ENCODE measurements at places on chromosomes 2 and 18. TPM values are rescaled to one million over a fixed set of nuclear protein-coding genes. Genes with fewer than 3 reads are reported as not detected.

The TEX51 gene
- not detected for total RNA-seq

The CNDP1 gene
- not detected for total RNA-seq

The PROKR1 gene
- total RNA-seq: not detected

The DNAJC5G gene
- not detected for total RNA-seq

The FKBP1B gene
- total RNA-seq: 1.3 TPM

The CDK15 gene
- total RNA-seq: not detected

The FN1 gene
- total RNA-seq: not detected

The ERICH2 gene
- total RNA-seq: not detected

DNA sequence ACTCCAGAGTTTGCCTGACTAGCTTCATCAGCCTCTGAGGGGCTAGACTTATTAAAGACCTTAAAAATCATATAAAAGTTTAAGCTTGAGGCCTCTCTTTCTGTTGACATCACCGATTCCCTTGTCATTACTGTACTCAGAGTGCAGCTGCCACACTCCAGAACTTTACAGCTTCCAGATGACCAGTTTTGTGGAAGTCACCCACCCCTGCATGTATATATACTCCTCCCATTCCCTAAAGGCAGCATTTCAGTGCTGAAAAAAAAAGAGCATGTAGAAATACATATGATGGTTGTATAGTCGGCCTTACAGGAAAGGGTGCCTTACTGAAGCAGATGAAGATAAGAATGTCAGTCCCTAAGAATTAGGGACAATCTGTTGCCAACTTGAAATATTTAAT lies 117.3 kb downstream of the FEZ2 start:
- H3K36me3 ChIP-seq: no peaks in the 10 kb centered on the region
- H3K27ac ChIP-seq: no peak overlapping the region
- H3K27me3 ChIP-seq: no peaks in the 10 kb centered on the region

DNA sequence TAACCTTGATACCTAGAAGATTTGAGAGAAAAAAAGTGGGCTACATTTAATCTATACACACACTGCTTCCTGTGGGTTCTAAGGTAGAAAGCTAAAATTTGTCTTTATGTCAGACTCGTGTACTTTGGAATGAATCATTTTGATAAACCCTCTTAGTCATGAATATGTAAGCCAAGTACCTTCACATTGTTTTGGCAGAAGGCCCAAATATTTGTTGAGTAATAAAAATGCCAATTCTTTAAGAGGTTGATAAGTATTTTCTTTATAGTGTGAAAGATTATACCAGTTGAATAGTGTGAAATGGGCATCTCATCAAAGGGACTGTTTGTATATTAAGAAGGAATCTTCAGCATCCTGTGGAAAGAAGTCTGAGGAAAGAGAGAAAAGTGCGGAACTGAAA lies 1464.7 kb upstream of the ZEB2 start:
- no peak overlapping the region for H3K27ac ChIP-seq
- no peak overlapping the region for H3K4me3 ChIP-seq
- H3K36me3 ChIP-seq: no peaks in the 10 kb centered on the region
- H3K4me1 ChIP-seq: no peaks in the 10 kb centered on the region
- H3K27me3 ChIP-seq: no peaks in the 10 kb centered on the region

DNA sequence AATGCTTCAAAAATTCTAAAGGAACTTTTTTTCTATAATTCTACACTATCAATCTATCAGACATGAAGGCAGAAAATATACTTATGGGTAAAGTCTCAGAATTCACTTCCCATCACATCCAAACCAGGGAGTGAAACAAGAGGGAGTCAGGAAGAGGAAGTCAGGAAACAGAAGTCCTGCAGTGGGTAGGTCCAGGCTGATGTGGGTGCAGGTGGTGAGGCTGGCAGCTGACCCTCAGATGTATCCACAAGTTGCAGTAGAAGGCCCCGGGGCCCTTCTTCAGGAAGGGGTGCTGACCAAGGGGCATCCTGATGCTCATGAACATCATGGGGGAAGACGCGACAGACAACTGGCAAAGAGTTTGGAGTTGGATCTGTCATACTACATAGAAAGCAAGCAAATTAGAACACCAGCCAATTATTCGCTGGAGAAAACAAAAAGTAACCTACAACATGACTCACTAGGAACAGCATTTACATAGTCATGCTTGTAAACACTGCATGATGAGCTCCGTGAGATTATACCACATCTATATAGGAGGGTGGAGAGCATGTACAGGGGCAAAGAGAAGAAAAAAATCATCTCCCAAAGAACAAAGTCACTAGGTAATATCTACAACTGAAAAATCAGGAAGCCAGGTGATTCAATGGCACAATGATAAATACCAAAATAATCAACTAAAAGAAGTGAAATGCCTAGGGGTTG lies 4.2 kb downstream of the UXS1 start:
- peaks cover 80% of the 10 kb centered on the region for H3K4me1 ChIP-seq
- H3K4me3 ChIP-seq: no peak overlapping the region
- no peak overlapping the region for H3K27ac ChIP-seq
- no peaks in the 10 kb centered on the region for H3K36me3 ChIP-seq
- no peak for DNase-seq
- no peaks in the 10 kb centered on the region for H3K27me3 ChIP-seq

GRCh38 chr2:179449010-179449409 lies 184.4 kb upstream of the SESTD1 start:
- H3K27me3 ChIP-seq: no peaks in the 10 kb centered on the region
- H3K4me3 ChIP-seq: no peak overlapping the region
- DNase-seq: no peak
- no peak overlapping the region for H3K27ac ChIP-seq
- no peaks in the 10 kb centered on the region for H3K4me1 ChIP-seq

- H3K4me1 ChIP-seq: no peaks in the 10 kb centered on the region
- no peaks in the 10 kb centered on the region for H3K27me3 ChIP-seq
- H3K27ac ChIP-seq: no peak overlapping the region
- no peaks in the 10 kb centered on the region for H3K36me3 ChIP-seq
Observed at GRCh38 chr2:20511130-20511529, 64.3 kb downstream of the RHOB start.

DNA sequence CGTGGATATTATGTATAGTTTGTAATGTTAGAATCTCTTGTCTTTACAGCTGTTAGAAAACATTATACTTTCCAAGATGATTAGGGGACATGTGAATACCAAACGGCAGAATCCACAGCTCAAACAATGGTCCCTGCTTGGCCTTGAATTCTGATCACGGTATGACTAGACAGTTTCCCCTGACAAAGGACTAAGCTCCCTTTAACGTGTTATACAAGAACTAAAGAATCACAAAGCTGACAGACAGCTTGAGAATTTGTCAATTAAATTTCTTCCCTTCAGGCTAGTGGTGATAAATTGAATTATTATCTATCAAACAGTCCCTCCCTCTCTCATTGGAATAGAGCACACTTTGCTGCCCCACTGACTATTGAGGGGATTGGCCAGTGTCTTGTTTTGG lies 359.2 kb upstream of the ID2 start:
- H3K27ac ChIP-seq: no peak overlapping the region
- H3K4me1 ChIP-seq: peaks cover 6% of the 10 kb centered on the region
- H3K4me3 ChIP-seq: no peak overlapping the region

GRCh38 chr2:56369316-56369715 lies 185.5 kb downstream of the CCDC85A start:
- H3K27me3 ChIP-seq: no peaks in the 10 kb centered on the region
- H3K36me3 ChIP-seq: no peaks in the 10 kb centered on the region
- H3K27ac ChIP-seq: no peak overlapping the region
- no peaks in the 10 kb centered on the region for H3K4me1 ChIP-seq

DNA sequence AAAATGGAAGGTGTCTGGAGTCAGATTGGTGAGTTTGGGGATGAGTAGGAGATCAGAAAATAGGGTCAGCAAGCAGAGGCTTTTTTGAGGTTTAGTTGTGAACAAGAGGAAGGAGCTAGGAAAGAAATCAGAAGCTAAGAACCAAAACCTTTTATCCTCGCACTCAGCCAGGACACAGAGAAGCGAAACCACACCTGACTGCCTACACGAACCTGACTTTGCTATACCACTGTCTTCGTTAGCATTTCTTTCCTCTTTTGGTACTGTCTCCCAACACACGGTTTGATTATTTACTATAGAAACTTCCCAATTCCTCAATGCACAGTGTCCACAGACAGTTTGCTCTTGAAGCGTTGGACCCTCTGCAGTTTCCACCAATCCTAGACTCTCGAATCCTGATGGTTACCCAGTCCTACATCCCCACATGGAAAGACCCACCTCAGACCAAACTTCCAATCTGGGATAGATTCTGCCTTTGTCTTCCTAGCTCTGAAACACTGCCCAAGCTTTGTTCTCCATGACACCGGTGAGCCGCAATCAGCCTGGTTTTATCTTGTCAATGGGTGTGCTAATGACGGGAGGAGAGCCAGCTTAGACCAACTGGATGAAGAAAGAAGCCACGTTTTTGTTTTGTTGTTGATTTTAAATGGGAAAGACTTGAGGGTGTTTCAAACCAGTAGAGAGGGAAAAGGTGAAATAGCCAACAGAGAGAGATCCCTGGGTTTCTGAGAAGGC lies 137.4 kb downstream of the CABLES1 start:
- H3K4me1 ChIP-seq: no peaks in the 10 kb centered on the region
- no peak for DNase-seq
- H3K4me3 ChIP-seq: no peak overlapping the region

DNA sequence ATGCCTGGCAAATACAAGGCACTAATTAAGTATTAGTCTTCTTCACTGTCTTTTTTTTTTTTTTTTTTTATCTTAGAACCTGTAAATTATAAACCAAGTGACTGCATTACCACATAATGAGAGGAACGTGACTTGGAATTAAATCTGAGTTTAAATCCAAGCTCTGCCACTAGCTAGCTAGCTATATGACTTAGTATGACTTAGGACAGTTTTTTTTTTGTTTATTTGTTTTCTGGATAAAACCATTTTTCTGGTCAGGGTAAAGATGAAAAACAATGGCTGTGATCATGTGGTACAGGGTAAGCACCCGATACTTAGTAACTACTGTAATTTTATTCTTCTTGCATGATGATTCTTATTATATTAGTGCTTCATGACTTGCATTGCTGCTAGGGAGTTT lies 191.8 kb upstream of the LRRTM1 start:
- no peaks in the 10 kb centered on the region for H3K27me3 ChIP-seq
- no peak overlapping the region for H3K4me3 ChIP-seq
- no peak for DNase-seq
- no peak overlapping the region for H3K27ac ChIP-seq
- no peaks in the 10 kb centered on the region for H3K4me1 ChIP-seq

- H3K27ac ChIP-seq: peak within 1 kb of the TSS; percentile 70
- H3K36me3 ChIP-seq: no peaks in the 10 kb centered on the region
- no peaks in the 10 kb centered on the region for H3K27me3 ChIP-seq
- peaks cover 39% of the 10 kb centered on the region for H3K4me1 ChIP-seq
- DNase-seq: peak; percentile 72
Observed at GRCh38 chr18:47150029-47150823, at the start of gene HDHD2. Gene HDHD2, minus strand, starts transcription at chr18:47150500. Its CDS starts 14,061 bp downstream, at chr18:47136439.

DNA sequence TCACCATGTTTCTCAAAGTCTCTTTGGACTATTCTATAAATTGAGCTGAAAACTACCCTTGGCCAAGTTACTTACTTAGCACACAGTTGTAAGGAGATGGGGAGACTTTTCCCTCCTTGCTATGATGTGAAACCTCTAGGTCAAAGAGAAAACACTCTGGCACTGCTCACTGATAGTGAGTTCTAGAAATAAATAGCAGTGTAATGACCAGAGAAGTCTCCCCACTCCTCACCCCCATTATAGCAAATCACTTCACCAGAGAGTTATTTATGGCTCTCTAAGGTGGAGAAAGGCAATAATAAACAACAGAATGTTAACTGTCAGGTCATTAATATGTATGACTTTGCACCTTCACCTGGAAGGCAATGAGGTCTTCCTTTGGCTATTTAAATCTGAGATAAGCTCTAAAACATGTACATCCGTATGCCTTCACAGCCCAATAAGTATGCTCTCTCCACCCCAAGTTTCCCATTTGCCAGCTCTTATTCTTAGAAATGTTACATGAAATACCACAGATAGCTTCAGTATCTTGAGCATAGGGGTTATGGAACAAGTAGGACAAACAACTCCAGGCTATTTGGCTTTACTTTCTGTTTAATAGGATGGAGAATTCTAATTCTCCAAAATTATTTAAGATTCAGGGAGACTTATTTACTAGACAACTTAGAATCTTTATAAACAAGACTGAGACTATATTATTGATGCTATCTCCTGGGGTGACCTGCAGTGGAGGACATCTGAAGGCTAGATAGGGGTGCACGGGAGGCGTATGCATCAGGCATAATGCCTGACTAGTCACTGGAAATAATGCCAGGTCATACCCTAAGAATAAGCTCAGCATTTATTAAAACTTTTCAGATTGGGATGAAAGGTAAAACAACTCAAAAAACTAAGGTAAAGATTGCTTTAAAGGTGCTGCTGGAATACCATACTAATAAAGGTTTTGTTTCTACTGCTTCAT lies 65.3 kb upstream of the DTNB start:
- no peak overlapping the region for H3K4me3 ChIP-seq
- DNase-seq: no peak
- no peaks in the 10 kb centered on the region for H3K4me1 ChIP-seq
- peaks cover 18% of the 10 kb centered on the region for H3K36me3 ChIP-seq

DNA sequence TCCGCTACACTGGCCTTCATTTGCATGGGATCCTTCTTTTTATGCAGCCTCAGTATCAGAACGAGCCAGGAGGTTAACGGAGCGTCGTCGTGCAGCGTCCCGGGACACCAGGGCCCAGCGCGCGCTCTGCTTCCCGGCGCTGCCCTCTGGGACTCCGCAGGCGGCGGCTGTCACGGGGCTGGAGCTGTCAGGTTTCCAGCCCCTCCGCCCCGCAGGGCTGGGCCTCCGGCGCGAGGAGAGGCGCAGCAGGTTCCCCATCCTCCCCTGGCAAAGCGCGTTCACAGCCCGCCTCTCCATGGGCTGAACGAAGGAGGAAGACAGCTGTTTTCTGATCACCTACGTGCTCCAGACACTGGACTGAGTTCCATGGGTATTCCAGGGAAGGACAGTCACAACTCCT lies 12.5 kb upstream of the PAX8 start:
- H3K27ac ChIP-seq: no peak overlapping the region
- no peak for DNase-seq
- H3K4me1 ChIP-seq: no peaks in the 10 kb centered on the region
- no peaks in the 10 kb centered on the region for H3K27me3 ChIP-seq
- no peak overlapping the region for H3K4me3 ChIP-seq
- H3K36me3 ChIP-seq: no peaks in the 10 kb centered on the region

DNA sequence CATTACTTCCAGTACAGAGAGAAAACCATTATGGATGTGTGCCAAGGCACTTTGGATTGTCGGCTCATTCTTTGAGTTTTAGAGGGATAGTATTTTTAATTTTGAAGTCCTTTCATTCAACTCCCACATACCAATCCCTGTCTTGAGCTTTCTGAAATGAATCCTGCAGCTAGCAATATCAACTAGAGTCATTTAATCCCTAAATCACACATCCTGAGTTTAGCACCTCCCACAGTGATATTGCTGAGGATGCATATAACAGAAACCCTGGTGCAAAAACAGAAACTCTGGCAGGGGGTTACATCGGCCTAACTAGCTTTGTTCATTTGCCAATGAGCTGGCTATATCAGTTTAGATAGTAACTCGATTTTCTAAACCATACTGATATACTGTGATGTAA lies 427.3 kb downstream of the LRP1B start:
- H3K27ac ChIP-seq: no peak overlapping the region
- no peaks in the 10 kb centered on the region for H3K36me3 ChIP-seq
- DNase-seq: no peak
- H3K4me3 ChIP-seq: no peak overlapping the region
- no peaks in the 10 kb centered on the region for H3K27me3 ChIP-seq

GRCh38 chr2:150513647-150514046 lies 26.2 kb upstream of the RND3 start:
- no peak for DNase-seq
- no peak overlapping the region for H3K4me3 ChIP-seq
- H3K27ac ChIP-seq: no peak overlapping the region
- no peaks in the 10 kb centered on the region for H3K4me1 ChIP-seq
